Type B pancreatic cell (in vitro differentiated cells): ENCODE measurements at places on chromosomes 7 and 10. TPM values are rescaled to one million over a fixed set of nuclear protein-coding genes. Genes with fewer than 3 reads are reported as not detected.

DNA sequence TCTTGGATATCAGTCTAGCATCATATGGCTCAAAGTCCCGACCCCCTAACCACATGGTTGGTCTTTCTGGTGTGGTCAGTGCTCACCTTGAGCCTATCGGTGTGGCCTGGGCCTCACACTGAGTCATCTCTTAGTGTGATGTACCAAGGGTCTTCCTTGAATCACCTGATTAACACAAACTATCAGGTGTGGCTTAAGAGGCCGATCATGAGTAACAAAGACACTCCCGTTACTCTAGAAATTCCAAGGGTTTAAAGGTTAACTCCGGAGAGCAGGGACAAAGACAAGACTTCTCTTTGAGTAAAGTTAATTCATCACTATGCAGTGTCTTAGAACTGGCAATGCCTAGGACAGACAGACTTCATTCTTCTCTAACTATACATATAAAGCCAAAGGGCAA, 52.3 kb upstream of the ARMC3 start:
- no peaks in the 10 kb centered on the region for H3K36me3 ChIP-seq
- DNase-seq: no peak
- no peaks in the 10 kb centered on the region for H3K4me1 ChIP-seq
- no peak overlapping the region for H3K4me3 ChIP-seq
- H3K27me3 ChIP-seq: no peaks in the 10 kb centered on the region

GRCh38 chr10:12728494-12728893, 273.0 kb downstream of the CCDC3 start:
- H3K4me3 ChIP-seq: no peak overlapping the region
- no peak overlapping the region for H3K27ac ChIP-seq
- no peaks in the 10 kb centered on the region for H3K27me3 ChIP-seq
- H3K4me1 ChIP-seq: peaks cover 21% of the 10 kb centered on the region
- H3K36me3 ChIP-seq: peaks cover 3% of the 10 kb centered on the region
- no peak for DNase-seq

- no peaks in the 10 kb centered on the region for H3K36me3 ChIP-seq
- H3K4me3 ChIP-seq: no peak overlapping the region
- H3K27ac ChIP-seq: no peak overlapping the region
- no peaks in the 10 kb centered on the region for H3K4me1 ChIP-seq
- DNase-seq: no peak
Observed at GRCh38 chr7:45643630-45644029, 69.5 kb downstream of the ADCY1 start.

- no peak overlapping the region for H3K4me3 ChIP-seq
- no peak overlapping the region for H3K27ac ChIP-seq
- no peak for DNase-seq
- H3K27me3 ChIP-seq: peaks cover 6% of the 10 kb centered on the region
- H3K36me3 ChIP-seq: no peaks in the 10 kb centered on the region
Observed at GRCh38 chr7:88484551-88484950, 177.9 kb upstream of the STEAP4 start.

DNA sequence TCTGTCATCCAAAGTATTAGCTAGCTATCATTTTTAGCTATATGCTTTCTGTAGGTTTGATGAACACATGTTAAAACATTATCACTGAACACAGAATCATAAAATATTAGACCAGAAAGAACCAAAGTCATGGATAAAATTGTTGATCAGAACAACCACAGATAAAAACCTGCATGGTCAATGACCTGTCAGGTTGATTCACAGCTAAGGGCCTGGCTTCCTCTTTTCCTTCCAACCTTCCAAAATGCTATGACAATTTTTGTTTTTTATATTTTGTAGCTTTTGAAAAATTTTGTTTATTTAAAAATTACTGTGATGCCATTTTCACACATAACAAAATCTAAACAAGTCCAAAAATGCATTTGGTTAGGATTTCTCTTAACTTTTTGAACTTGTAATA, 444.4 kb upstream of the CHRM2 start:
- H3K36me3 ChIP-seq: no peaks in the 10 kb centered on the region
- H3K27me3 ChIP-seq: no peaks in the 10 kb centered on the region
- no peak overlapping the region for H3K27ac ChIP-seq
- H3K4me1 ChIP-seq: no peaks in the 10 kb centered on the region
- H3K4me3 ChIP-seq: no peak overlapping the region
- DNase-seq: no peak

- no peak for DNase-seq
- H3K4me1 ChIP-seq: peaks cover 19% of the 10 kb centered on the region
- no peaks in the 10 kb centered on the region for H3K27me3 ChIP-seq
- peak overlapping the region; percentile 30 for H3K27ac ChIP-seq
Observed at GRCh38 chr7:29319719-29320521, 125.3 kb downstream of the CHN2 start.

- H3K4me3 ChIP-seq: no peak overlapping the region
- H3K4me1 ChIP-seq: no peaks in the 10 kb centered on the region
- no peak for DNase-seq
- no peaks in the 10 kb centered on the region for H3K36me3 ChIP-seq
Observed at GRCh38 chr10:113666682-113667252, 2.9 kb upstream of the NRAP start.

- no peak overlapping the region for H3K27ac ChIP-seq
- peaks cover 43% of the 10 kb centered on the region for H3K27me3 ChIP-seq
- peaks cover 30% of the 10 kb centered on the region for H3K4me1 ChIP-seq
- no peak overlapping the region for H3K4me3 ChIP-seq
Observed at GRCh38 chr10:7265396-7266123, 145.3 kb downstream of the SFMBT2 start.

GRCh38 chr10:19683960-19684359, 132.3 kb upstream of the PLXDC2 start:
- H3K4me3 ChIP-seq: no peak overlapping the region
- H3K27ac ChIP-seq: no peak overlapping the region
- H3K36me3 ChIP-seq: no peaks in the 10 kb centered on the region
- H3K27me3 ChIP-seq: no peaks in the 10 kb centered on the region
- no peak for DNase-seq

ASB13 gene
- 13.9 and 28.2 TPM in 2 replicates for total RNA-seq

CPED1 gene
- total RNA-seq: 0.88 and 45.4 TPM in 2 replicates

FBXO24 gene
- total RNA-seq: 0.76 and 0.77 TPM in 2 replicates

GATA3 gene
- 18.5 and 71.4 TPM in 2 replicates for total RNA-seq

SMO gene
- 38.6 and 94.9 TPM in 2 replicates for total RNA-seq

SFRP5 gene
- total RNA-seq: 5.7 and 9.6 TPM in 2 replicates

C10orf143 gene
- 1.8 and 3.0 TPM in 2 replicates for total RNA-seq

ECHDC3 gene
- 4.0 and 6.1 TPM in 2 replicates for total RNA-seq

MMP21 gene
- 0.31 TPM in 1 of 2 replicates, not detected in the other for total RNA-seq
